ENCODE measurements at places on chromosomes 6 and 20. TPM values are rescaled to one million over a fixed set of nuclear protein-coding genes. Genes with fewer than 3 reads are reported as not detected.

The RBPJL gene
- not detected for total RNA-seq

- no peaks in the 10 kb centered on the region for H3K4me1 ChIP-seq
- no peak overlapping the region for H3K4me3 ChIP-seq
- no peak for DNase-seq
- H3K27ac ChIP-seq, result no peak overlapping the region
These were observed 193.0 kb downstream of the ZFAND3 start for GRCh38 chr6:38012573-38012972.

The MCHR2 gene
- not detected for total RNA-seq

The DNAH8 gene
- not detected for total RNA-seq

The RNF144B gene
- total RNA-seq, result 52.3 TPM

Measured in ascending aorta (tissue), 2 donors.